Endothelial cell of umbilical vein (primary cell): ENCODE measurements at places on chromosomes 2 and 18. TPM values are rescaled to one million over a fixed set of nuclear protein-coding genes. Genes with fewer than 3 reads are reported as not detected.

- H3K4me1 ChIP-seq: no peaks in the 10 kb centered on the region
- no peaks in the 10 kb centered on the region for H3K27me3 ChIP-seq
- H3K4me3 ChIP-seq: no peak overlapping the region
- peak; percentile 10 for DNase-seq
- H3K36me3 ChIP-seq: no peaks in the 10 kb centered on the region
Measured at GRCh38 chr2:75053484-75054112, 95.2 kb downstream of the POLE4 start.

The DARS1 gene
- polyA plus RNA-seq: 17.9 and 20.9 TPM in 2 replicates

GRCh38 chr2:45074713-45075112 is 65.5 kb upstream of the SIX2 start:
- peaks cover 10% of the 10 kb centered on the region for H3K27me3 ChIP-seq
- no peak overlapping the region for H3K4me3 ChIP-seq
- H3K27ac ChIP-seq: no peak overlapping the region
- peaks cover 6% of the 10 kb centered on the region for H3K4me1 ChIP-seq

- no peaks in the 10 kb centered on the region for H3K36me3 ChIP-seq
- H3K4me3 ChIP-seq: no peak overlapping the region
- no peak for DNase-seq
Measured at GRCh38 chr2:31467426-31467825, 52.9 kb upstream of the XDH start.

The SIGLEC15 gene
- polyA plus RNA-seq: not detected in 2 replicates

The CCDC68 gene
- 0.22 and 0.72 TPM in 2 replicates for polyA plus RNA-seq

DNA sequence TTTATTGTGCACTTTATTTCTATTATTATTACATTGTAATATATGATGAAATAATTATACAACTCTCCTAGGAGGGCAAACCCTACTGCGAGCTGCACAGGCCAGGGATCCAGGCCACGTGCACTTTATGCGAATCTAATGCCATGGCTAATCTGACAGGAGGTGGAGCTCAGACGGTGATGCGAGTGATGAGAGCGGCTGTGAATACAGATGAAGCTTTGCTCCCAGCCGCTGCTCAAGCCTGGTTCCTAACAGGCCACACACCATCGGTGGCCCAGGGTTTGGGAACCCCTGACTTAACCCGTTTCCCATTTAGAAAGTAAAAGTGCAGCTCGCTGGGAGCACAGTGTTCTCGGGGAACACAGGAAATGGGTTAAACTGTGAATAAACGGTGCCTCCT is 40.8 kb upstream of the RAB6D start:
- H3K36me3 ChIP-seq: no peaks in the 10 kb centered on the region
- H3K4me1 ChIP-seq: no peaks in the 10 kb centered on the region
- H3K27ac ChIP-seq: no peak overlapping the region
- DNase-seq: no peak

The RPRM gene
- polyA plus RNA-seq: not detected in 2 replicates
